ENCODE measurements at places on chromosomes 4 and X.
A peak's percentile ranks its signal among the peaks of the same experiment; 100 is the strongest.

DNA sequence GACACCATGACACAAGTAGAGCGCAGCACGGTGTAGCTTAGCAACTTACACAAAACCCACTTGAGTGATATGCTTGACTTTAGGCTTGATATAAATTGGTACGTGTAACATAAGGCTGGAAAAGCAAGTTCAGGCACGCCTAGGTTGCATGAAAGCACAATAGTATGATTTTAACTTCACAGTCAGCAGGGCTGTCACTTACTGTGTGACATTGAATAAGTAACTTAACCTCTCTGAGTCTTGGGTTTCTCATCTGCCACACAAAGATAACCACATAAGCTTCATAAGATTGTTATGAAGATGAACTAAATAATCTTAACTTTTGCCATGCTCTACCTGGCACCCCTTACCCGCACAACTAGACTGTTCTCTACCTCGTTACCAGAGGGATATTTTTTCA lies 9.5 kb downstream of the SRD5A3 start:
- DNase-seq = peak; percentile 35

- DNase-seq = no peak
Measured at GRCh38 chr4:24256066-24256465, 328.3 kb downstream of the DHX15 start.

GRCh38 chr4:2077537-2078460 lies 18.7 kb downstream of the NAT8L start:
- no peak for DNase-seq

GRCh38 chr4:38310446-38311043 lies 350.3 kb downstream of the PTTG2 start:
- DNase-seq = no peak

- no peak for DNase-seq
Measured at GRCh38 chrX:85963736-85964135, 83.6 kb downstream of the CHM start.

- DNase-seq = no peak
Measured at GRCh38 chrX:51917604-51918003, 24.2 kb downstream of the MAGED1 start.

DNA sequence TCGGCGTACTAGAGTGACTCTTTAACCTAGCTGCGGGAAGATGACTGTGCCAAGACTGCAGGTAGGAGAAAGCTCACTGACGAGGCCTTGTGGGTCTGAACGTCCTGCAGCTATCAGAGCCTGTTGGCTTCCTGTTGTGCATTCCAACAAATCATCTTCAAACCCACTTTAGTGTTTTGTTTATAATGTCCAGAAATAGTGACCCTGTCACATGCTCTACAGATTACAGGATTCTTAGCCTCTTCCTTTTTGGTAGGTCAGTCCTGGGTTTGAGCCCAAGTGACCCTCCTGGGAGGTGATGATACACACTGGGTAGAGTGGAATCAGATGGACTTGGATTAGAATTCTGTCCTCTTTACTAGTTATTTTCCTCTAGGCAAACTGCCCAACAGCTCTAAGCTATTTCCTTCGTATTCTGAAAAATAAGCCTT lies 33.2 kb downstream of the HTT start:
- DNase-seq = no peak

- DNase-seq = no peak
Measured at GRCh38 chr4:96713271-96713850, 873.5 kb downstream of the PDHA2 start.

- no peak for DNase-seq
Measured at GRCh38 chr4:158172261-158173258, at the start of gene GASK1B. Gene GASK1B, minus strand, starts transcription at chr4:158173025. Its CDS starts 1,650 bp downstream, at chr4:158171375.

- DNase-seq = no peak
Measured at GRCh38 chrX:37763400-37763799, 16.5 kb upstream of the CYBB start.

DNA sequence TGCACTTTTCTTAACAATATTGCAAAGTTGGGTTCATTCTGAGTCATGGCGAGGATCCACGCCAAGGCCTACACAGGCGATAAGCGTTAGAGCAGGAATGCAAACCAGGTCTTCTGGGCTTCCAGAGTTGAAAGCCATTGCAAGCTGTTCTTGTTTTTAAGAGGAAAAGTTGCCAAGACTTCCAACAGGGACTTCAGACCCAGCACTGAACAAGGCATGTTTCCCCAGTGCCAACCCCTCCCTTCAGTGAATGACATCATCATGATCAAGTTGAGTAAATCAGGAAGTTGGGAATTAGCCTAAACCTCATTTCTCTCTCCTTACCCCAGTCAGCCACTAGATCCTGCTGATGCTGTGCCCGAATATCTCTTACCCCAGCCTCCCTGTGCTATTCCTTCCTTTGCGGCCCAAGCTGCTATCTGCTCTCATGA lies 355.1 kb downstream of the HS3ST1 start:
- no peak for DNase-seq

DNA sequence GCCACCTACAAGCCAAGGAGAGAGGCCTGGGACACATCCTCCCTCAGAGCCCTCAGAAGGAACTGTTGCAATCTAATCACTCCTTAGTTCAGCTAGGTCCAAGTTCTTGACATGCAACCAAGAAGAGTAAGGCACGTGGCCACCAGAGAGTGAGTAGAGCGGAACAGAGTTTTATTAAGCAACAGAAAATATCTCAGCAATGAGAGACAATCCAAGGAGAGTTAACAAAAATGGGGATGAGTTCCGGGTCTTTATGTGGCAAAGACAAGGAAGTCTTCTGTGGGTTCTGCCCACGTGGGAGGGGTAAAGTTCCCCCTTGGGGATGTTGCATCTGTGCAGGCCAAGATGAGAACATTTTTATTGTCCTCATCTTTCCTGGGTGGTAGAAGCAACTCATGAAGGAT lies 38.5 kb upstream of the PROM1 start:
- DNase-seq = no peak

- peak; percentile 60 for DNase-seq
Measured at GRCh38 chr4:4599481-4600275, 57.8 kb upstream of the STX18 start.

DNA sequence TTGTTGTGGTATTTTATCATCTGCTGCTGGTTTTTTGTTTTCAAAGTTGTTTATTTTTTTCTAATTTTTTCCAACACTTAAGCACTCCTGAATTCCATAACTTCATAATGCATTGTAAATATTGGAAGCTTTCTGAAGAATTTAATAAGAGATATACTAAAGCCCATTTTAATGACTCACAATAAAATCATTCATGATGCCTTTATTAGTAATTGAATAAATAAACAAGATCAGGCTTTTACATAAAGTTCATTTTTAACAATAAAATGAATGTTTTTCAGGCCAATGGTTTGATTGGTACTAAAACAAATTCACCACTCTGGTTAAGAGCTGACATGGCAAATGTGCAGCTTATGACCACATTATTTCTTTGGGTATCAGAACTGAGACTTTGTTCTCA lies 408.2 kb upstream of the SMIM31 start:
- DNase-seq = no peak

DNA sequence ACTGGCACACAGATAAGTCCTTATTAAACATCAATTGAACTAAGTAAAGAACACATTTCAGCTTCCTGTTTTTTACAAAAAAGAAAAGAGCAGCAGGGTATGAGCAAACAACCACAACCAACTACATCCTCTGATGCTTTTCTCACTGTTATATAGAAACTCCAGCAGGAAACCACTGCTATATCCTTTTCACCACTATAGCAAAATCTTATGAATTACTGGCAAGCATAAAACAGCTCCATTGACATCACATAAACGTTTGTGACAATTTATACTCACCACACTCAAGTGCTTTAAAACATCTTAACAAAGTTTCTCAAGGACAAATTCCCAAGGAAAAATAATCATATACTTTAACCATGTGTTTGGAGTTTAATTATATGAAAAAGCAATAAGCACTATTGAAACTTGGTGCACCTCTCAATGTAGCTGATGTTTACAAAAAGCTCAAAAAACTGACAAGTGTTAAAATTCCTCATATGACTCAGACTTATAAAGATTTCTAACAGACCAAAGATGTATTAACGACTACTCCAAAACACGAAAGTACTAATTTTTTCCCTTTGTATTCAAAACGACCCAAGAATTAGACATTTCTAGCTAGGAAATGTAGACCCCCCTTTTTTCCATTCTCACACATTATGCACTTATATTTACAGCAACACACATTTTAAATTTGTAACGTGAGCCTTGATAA lies 12.9 kb downstream of the GPRIN3 start:
- DNase-seq = no peak

DNA sequence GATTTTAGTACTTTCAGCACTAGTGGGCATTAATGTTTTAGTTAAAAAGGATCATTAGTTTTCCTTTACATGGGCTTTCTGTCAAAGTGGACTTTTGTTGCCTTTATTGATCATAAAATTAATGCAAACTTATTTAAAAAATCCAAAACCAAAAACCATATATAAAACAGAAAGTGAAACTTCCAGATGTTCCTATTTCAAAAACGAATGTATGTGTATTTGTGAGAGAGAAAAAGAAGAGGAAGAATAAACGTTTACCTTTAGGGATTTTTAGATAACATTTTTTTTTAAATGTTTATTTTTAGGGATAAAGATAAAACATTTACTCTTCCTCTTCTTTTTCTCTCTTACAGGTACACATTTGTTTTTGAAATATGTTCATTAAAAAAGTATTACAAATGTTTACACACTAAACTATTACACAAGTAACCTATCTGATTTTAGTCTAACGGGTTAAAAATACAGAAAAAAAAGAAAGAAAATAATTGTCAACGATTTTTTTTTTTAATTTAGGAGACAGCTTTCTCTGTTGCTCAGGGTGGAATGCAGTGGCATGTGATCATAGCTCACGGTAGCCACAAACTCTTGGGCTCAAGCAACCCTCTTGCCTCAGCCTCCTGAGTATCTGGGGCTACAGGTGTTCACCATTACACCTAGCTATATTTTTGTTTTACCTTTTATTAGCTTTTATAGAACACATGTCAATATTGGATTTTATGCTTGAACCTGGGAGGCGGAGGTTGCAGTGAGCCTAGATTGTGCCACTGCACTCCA lies 16.8 kb upstream of the COX18 start:
- DNase-seq = no peak

DNA sequence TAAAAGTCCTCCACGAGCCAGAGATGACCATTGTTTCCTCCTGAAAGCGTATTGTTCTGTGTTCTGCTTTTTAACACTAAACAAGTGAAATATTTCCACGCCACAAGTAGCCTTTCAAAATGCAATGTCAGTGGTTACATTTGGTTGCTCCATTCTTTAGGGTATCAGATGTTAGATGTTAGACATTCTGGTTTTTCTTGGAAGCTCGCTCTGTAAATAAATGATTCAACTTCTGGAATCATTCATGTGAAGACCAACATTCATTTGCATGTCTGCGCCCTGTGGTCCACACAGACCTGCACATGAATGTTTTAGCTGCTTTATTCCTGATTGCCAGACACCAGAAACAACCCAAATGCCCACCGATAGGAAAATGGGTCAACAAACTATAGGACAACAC lies 38.0 kb upstream of the HELT start:
- no peak for DNase-seq

- no peak for DNase-seq
Measured at GRCh38 chrX:130174045-130174704, 2.4 kb downstream of the RAB33A start.

GRCh38 chr4:147109800-147110199 lies 164.1 kb upstream of the TTC29 start:
- DNase-seq = no peak

DNA sequence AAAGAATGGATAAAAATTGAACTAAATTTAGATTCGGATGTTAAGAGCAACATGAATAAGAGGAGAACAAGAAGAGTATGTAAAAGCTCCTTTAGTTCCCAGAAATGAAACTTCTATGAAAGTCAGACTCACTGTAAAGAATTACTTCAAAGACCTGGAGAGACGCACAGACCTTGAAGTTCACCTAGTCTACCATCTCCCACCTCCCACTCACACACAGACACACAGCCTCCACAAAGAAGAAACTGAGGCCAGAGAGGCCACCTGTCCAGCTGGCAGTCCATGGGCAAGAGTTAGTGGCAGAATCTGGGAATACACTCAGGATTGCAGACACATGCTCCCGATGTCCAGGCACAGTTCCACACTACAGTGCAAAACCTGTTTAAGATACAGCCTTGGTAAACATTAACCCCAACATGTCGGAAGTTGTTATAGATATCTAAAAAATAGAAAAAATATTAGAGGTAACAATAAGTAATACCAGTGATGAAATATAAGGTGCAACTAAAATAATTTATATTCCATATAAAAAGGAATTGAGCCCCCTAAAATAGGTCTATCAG lies 288.8 kb downstream of the INPP4B start:
- no peak for DNase-seq

Measured in NCI-H1436 (cell line).